ENCODE measurements at places on chromosomes 2 and 18. TPM values are rescaled to one million over a fixed set of nuclear protein-coding genes. Genes with fewer than 3 reads are reported as not detected.

Gene STAT4
- total RNA-seq = 59.5 TPM

Gene SH3BP4
- 0.21 TPM for total RNA-seq

Gene ESPNL
- total RNA-seq = 0.21 TPM

Gene B3GNT7
- total RNA-seq = not detected

Gene IL1R2
- 25.4 TPM for total RNA-seq

Gene GKN2
- total RNA-seq = not detected

Gene LIPT1
- total RNA-seq = 4.7 TPM

Gene PLB1
- 1.1 TPM for total RNA-seq

DNA sequence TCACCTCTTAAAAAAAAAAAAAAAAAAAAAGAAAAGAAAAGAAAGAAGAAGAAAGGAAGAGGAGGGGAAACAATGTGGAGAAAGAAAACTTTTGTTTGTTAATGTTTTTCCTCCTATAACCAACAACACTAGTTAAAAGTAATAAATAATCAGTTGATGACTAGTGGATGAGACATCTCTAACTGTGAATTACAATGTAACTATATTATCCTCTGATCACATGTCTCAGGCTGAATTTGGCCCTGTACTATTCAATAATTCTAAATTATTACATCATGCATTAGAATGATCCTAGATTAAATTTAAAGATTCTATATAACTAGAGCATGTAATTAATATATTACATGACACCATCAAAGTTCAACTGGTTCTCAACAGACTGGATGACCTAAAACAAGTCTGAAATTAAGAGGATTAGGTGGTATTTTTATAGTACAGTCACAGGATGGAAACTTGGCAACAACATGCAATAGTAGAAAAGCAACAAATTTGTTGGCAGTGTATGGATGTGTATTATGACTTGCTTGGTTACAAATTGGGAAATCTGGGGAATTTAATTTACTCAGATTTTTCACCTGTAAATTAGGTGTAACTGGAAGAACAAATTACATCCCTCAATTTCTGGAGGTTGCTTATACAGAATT lies 269.3 kb upstream of the SETBP1 start:
- no peaks in the 10 kb centered on the region for H3K36me3 ChIP-seq
- H3K4me1 ChIP-seq = no peaks in the 10 kb centered on the region
- DNase-seq = no peak
- no peaks in the 10 kb centered on the region for H3K27me3 ChIP-seq
- H3K4me3 ChIP-seq = no peak overlapping the region
- H3K27ac ChIP-seq = no peak overlapping the region

- no peaks in the 10 kb centered on the region for H3K4me1 ChIP-seq
- H3K36me3 ChIP-seq = no peaks in the 10 kb centered on the region
- no peak for DNase-seq
- H3K4me3 ChIP-seq = no peak overlapping the region
- peaks cover 3% of the 10 kb centered on the region for H3K27me3 ChIP-seq
Measured at GRCh38 chr2:152930501-152930900, 212.1 kb downstream of the ARL6IP6 start.

- no peaks in the 10 kb centered on the region for H3K27me3 ChIP-seq
- peak; percentile 59 for DNase-seq
- no peak overlapping the region for H3K4me3 ChIP-seq
- peak overlapping the region; percentile 16 for H3K27ac ChIP-seq
- H3K4me1 ChIP-seq = peaks cover 26% of the 10 kb centered on the region
- H3K36me3 ChIP-seq = no peaks in the 10 kb centered on the region
Measured at GRCh38 chr2:113136828-113137775, 9.7 kb downstream of the IL1RN start.

- no peaks in the 10 kb centered on the region for H3K4me1 ChIP-seq
- H3K27ac ChIP-seq = no peak overlapping the region
- no peaks in the 10 kb centered on the region for H3K27me3 ChIP-seq
- no peak for DNase-seq
- no peak overlapping the region for H3K4me3 ChIP-seq
Measured at GRCh38 chr2:3469486-3469885, 49.8 kb downstream of the ADI1 start.

DNA sequence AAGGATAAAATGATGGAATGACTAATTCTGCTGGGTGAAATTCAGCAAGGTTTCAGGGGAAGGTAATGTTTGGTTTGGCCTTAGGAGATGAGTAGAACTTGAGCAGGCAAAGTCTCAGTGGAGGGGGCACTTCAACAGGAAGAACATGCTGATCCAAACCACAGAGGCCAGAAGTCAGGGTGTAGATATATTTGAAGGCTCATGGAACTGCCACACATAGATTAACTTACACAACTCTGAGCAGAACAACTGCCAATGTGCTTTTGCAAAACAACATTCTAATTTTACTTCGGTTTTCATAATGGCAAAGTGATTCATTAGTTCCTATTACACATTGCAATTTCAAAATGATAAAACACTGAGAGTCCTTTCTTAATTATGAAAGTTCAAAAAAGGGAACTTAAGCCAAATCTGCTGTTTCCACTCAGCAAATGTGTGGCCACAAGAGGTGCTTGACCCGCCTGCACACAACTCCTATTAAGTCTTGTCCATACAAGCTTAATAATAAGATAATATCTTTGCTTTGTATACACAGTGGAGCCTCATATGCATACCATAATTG lies 284.8 kb downstream of the MREG start:
- no peak overlapping the region for H3K27ac ChIP-seq
- no peak for DNase-seq
- peaks cover 13% of the 10 kb centered on the region for H3K4me1 ChIP-seq
- H3K36me3 ChIP-seq = no peaks in the 10 kb centered on the region
- no peaks in the 10 kb centered on the region for H3K27me3 ChIP-seq

DNA sequence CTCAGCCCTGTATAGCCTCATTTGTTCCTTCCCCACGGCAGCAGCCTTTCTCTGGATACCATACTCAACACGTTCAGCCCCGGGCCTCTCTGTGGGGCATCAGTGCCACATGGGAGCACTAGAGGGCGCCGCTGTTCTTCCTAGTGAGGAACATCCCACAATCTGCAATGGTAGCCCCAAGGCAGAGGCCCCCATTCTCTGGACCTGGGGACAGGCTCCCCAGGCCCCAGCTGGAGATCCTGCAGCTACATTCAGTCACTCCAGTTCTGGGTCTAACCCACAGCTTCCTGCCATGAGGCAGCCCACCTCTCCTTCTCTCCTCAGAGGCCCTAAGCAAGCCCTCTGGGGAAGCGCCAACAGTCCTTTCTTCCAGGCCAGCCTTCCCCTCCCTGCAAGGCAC lies 14.2 kb upstream of the SFXN5 start:
- H3K4me3 ChIP-seq = no peak overlapping the region
- H3K36me3 ChIP-seq = no peaks in the 10 kb centered on the region
- H3K4me1 ChIP-seq = no peaks in the 10 kb centered on the region

DNA sequence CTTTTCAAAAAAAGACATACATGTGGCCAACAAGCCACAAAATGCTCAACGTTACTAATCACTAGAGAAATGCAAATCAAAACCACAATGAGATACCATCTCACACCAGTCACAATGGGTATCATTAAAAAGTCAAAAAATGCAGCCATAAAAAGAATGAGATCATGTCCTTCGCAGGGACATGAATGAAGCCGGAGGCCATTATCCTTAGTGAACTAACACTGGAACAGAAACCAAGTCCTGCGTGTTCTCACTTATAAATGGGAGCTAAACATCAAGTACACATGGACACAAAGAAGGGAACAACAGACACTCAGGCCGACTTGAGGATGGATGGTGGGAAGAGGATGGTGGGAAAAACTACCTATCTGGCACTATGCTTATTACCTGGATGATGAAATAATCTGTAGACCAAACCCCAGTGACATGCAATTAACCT lies 17.8 kb upstream of the ATL2 start:
- H3K36me3 ChIP-seq = no peaks in the 10 kb centered on the region
- no peaks in the 10 kb centered on the region for H3K27me3 ChIP-seq
- H3K27ac ChIP-seq = no peak overlapping the region
- DNase-seq = no peak
- no peak overlapping the region for H3K4me3 ChIP-seq

GRCh38 chr18:6396276-6396675 lies 18.4 kb downstream of the L3MBTL4 start:
- H3K27me3 ChIP-seq = no peaks in the 10 kb centered on the region
- H3K4me1 ChIP-seq = no peaks in the 10 kb centered on the region
- no peak for DNase-seq
- H3K27ac ChIP-seq = no peak overlapping the region

DNA sequence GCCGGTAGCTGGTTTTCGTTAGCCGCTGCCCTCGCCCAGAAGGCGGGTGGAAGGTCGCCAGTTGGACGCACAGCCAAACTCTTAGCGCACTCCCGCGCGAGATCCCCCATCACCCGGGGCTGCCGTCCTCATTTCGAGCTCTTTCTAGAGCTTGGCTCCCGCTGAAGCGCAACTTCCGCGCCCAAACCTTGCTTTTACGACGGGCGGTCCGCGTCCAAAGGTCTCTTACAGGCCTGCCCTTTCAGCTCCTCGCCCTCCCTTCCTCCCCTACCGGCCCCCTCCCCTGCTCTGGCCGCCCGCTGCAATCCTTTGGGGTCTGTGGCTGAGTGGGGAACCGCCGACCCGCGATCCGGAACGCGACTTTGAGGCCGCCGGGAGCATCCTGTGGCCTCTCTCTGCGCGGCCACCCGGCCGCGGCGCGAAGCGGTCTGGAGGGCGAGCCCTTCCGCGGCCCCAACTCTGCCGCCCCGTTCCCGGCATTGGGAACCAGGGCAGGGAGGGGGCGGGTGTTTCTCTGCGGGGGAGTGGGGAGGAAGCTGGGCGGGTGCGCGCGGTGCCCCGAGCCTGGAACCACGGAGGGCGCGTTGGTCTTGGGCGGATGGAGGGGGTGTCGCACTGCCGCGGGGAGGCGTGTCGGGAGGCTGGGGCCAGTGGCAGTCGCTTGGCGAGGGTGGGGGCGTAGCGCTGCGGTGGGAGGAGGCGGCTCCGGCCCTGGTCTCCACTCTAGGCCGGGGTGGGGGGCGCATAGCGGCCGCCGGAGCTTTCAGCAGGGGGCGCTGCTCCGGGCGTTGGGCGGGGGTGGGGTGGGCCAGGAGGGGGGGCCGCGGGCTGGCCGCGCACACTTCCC lies at the start of gene GDF7:
Gene GDF7 (plus strand): TSS at position 841 of the 847 bp plus-strand sequence. CDS start 96 bp downstream, outside the sequence.
- H3K36me3 ChIP-seq = no peaks in the 10 kb centered on the region
- peak within 1 kb of the TSS; percentile 69 for H3K4me3 ChIP-seq
- peak; percentile 41 for DNase-seq

DNA sequence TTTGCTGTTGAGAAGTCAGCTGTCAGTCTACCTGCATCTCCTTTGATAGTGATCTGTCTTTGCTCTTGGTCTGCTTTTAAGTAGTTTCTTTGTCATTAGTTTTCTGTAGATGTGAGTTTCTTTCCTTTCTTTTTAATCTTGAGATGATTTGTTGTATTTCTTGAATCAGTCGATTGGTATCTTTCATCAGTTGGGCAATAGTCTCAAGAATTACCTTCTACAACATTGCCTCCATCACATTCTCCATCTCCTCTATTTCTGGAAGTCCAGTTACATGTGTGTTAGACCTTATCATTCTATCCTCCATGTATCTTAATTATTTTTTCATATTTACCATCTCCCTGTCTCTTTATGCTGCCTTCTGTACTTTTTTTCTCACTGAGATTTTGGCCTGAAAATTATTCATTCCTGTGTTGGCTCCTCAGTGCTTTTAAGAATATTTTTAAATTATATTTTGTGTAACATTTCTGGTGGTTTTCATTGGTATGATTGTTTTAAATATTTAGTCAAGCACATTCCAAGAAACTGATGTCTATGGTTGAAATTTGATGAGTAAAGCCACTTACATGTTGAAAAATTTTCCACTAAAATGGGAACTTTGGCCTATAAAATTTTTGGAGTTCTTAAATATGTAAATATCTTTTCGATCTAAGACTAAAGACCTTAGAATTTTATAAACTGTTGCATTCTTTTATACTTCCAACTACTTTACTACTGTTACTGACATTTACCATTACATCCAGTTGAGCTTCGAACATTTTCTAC lies 239.5 kb upstream of the MGAT5 start:
- DNase-seq = no peak
- H3K27ac ChIP-seq = no peak overlapping the region
- no peaks in the 10 kb centered on the region for H3K27me3 ChIP-seq
- no peak overlapping the region for H3K4me3 ChIP-seq
- no peaks in the 10 kb centered on the region for H3K4me1 ChIP-seq

DNA sequence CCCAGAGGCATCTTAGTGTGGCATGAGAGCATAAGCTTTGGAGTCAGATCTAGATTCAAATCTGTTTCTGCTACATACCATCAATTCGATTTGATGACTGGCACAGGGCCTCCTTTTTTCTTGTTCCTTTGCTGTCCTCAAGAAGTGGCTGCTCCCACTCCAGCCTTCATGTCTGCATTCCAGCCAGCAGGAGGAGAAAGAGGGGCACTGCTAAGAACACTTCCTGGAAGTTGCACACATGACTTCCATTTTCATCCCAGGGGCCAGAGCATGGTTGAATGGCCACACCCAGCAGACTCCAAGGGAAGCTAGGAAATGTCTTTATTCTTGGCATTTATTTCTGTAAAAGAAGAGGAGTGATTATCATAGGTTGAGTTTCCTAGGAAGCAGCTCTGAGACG lies 50.4 kb downstream of the EML6 start:
- peaks cover 4% of the 10 kb centered on the region for H3K4me1 ChIP-seq
- H3K4me3 ChIP-seq = no peak overlapping the region
- no peaks in the 10 kb centered on the region for H3K36me3 ChIP-seq
- no peaks in the 10 kb centered on the region for H3K27me3 ChIP-seq
- no peak overlapping the region for H3K27ac ChIP-seq
- no peak for DNase-seq

- H3K27ac ChIP-seq = peak overlapping the region; percentile 51
- H3K4me1 ChIP-seq = peaks cover 28% of the 10 kb centered on the region
- H3K36me3 ChIP-seq = peaks cover 33% of the 10 kb centered on the region
- H3K4me3 ChIP-seq = peak overlapping the region; percentile 97
Measured at GRCh38 chr2:96140941-96141623, 2.8 kb upstream of the ASTL start.

- no peaks in the 10 kb centered on the region for H3K4me1 ChIP-seq
- H3K4me3 ChIP-seq = no peak overlapping the region
- no peak overlapping the region for H3K27ac ChIP-seq
- H3K36me3 ChIP-seq = no peaks in the 10 kb centered on the region
- H3K27me3 ChIP-seq = no peaks in the 10 kb centered on the region
- no peak for DNase-seq
Measured at GRCh38 chr2:211176514-211177141, 620.2 kb downstream of the CPS1 start.

DNA sequence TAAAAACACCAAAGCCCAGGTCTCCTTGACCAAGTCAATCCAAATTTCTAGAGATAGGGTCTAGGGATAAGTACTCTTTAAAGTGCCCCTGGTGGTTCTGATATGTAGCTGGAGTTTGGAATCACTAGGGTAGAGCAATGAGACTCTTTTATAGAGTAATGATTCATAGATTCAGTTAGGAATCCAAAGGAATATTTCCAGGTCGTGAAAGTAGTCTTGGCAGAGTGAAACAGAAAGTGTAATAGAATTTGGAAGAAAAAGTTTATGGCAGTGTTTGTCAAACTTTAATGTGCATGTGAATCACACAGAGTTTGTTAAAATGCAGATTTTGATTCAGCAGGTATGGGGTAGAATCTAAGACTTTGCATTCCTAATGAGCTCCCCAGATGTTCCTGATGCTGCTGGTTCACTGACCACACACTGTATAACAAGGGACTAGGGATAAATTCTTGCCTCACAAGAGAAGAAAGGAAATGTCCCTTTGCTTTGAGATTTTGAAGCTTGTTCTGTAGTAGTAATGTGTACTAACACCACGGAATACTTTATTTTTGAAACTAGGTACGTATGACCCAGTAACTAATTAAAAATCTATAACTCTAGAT lies 1.8 kb downstream of the UPP2 start:
- DNase-seq = no peak
- no peaks in the 10 kb centered on the region for H3K4me1 ChIP-seq
- H3K4me3 ChIP-seq = no peak overlapping the region
- no peaks in the 10 kb centered on the region for H3K36me3 ChIP-seq
- H3K27ac ChIP-seq = no peak overlapping the region
